ENCODE measurements at places on chromosomes 4 and X.

DNA sequence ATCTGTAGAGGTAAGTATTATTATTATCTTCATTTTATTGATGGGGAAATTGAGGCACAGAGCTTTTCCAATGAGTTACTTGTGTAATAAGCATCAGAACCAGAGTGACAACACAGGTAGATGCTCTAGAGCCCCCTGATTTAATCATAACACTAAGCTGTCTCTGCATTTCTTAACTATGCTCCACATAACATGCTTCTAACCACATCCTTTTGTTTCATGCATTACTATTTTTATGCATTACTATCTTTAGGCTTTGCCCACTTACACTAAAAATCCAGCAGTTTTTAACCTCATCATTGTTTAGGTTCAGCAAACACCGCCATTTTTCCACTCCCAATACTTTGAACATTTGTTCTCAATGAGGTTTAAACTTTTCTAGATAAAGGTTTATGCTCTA is 1900.8 kb upstream of the PCDH10 start:
- no peak for DNase-seq

- no peak for DNase-seq
These were observed 50.3 kb downstream of the DKK2 start for GRCh38 chr4:106985830-106986229.

GRCh38 chrX:19990151-19990555 is 708 bp downstream of the BCLAF3 start:
- DNase-seq = no peak

GRCh38 chrX:10926891-10927290 is 184.2 kb upstream of the HCCS start:
- DNase-seq = no peak

GRCh38 chrX:112190646-112191045 is 108.1 kb upstream of the TRPC5 start:
- no peak for DNase-seq

Measured in right kidney (tissue), 9 donors.